Daoy (cell line): ENCODE measurements at places on chromosomes 5 and 9. TPM values are rescaled to one million over a fixed set of nuclear protein-coding genes. Genes with fewer than 3 reads are reported as not detected.
A peak's percentile ranks its signal among the peaks of the same experiment; 100 is the strongest.

- no peak for DNase-seq
Observed at GRCh38 chr9:84271531-84271900, 69.0 kb downstream of the SLC28A3 start.

DNA sequence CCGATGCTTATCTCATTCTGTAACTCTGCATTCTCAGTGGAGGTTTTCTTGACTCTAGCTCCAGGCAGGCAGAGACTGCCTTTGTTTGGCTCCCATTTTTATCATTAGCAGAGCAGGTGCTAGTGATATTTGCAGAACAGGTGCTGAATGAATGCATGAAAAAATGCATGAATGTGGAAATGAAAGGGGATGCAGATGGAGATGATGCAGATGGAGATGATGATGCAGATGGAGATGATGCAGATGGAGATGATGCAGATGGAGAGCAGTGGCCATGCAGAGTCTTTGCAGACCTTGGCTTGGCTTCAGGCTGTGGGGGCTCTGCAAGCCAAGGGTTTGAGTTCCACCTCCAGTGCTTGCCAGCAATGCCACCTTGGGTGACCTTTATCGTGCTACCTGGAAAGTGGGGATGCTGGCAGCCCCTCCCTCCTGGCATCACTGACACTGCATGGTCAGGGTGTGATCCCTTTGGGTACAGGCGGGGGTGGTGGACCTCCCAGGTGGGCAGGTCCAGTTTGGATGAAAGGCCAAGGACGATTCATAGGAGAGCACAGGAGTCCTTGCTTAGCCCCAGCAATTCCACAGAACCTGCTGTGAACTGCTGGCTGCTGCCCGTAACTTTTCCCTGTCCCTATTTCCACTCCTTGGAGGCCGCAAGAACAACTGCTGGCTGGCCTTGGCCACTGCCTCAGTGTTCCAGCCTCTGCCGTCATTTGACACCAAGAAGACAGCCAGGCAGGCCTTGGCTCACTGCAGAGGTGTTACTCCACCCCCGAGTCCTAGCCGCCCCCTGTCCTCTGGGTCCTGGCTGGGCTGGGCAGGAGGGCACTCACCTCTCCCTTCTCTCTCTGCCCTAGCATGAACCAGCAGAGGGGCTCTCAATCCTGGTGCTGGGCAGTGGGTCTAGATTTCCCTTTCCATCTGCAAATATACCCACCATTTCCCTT lies 33.0 kb downstream of the ERGIC1 start:
- DNase-seq = no peak

- DNase-seq = peak; percentile 37
Observed at GRCh38 chr5:74433255-74433895, 207.2 kb downstream of the ENC1 start.

- peak; percentile 88 for DNase-seq
Observed at GRCh38 chr5:139633295-139634027, 14.7 kb upstream of the CXXC5 start.

DNA sequence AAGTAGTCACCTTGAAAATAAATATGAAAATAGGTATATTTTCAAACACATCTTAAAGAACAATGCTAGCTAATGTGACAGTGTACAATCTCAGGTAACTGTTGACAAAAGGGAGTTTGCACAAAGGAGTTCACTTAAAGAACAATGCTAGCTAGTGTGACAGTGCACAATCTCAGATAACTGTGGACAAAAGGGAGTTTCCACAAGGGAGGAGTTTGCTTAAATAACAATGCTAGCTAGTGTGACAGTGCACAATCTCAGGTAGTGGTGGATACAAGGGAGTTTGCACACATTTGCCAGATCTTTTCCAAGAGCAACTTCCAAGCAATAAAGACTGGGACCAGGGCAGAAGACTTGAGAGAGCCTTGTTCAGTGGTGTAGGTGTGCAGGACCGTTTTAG lies 442.9 kb upstream of the FTMT start:
- DNase-seq = no peak

Gene ADAMTS6
- 14.2 and 20.8 TPM in 2 replicates for total RNA-seq

Gene DNAJC25
- total RNA-seq = 19.5 and 22.5 TPM in 2 replicates

Gene RGS14
- total RNA-seq = 18.1 and 30.5 TPM in 2 replicates
